ENCODE measurements at places on chromosomes 13 and 19.

DNA sequence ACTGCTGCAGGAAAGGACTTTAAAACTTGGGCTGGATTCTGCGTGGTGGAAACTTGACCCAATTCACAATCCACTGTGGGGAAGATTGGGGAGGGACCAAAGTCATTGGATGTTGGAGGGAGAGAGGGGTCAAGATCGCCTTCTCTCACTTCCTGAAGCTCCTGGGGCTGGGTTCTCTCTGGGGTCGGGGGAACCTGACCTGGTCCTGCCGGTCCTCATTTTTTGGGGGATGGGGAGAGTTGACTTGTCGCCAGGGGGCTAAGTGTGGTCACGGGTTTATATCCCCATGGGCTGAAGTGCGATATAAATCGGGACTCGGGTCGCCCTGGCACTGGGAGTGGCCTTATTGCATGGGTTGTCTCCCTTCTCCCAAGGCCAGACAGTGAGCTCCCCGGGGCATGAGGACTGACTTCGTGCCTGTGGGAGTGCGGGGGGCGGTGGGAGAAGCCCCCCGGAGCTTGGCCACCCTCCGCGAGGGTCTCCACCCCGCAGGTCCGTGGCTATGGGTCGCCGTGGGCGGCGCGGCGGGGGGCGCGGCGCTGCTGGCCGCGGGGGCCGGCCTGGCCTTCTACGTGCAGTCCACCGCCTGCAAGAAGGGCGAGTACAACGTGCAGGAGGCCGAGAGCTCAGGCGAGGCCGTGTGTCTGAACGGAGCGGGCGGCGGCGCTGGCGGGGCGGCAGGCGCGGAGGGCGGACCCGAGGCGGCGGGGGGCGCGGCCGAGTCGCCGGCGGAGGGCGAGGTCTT is 6.3 kb downstream of the ICAM5 start:
- DNase-seq = no peak

DNA sequence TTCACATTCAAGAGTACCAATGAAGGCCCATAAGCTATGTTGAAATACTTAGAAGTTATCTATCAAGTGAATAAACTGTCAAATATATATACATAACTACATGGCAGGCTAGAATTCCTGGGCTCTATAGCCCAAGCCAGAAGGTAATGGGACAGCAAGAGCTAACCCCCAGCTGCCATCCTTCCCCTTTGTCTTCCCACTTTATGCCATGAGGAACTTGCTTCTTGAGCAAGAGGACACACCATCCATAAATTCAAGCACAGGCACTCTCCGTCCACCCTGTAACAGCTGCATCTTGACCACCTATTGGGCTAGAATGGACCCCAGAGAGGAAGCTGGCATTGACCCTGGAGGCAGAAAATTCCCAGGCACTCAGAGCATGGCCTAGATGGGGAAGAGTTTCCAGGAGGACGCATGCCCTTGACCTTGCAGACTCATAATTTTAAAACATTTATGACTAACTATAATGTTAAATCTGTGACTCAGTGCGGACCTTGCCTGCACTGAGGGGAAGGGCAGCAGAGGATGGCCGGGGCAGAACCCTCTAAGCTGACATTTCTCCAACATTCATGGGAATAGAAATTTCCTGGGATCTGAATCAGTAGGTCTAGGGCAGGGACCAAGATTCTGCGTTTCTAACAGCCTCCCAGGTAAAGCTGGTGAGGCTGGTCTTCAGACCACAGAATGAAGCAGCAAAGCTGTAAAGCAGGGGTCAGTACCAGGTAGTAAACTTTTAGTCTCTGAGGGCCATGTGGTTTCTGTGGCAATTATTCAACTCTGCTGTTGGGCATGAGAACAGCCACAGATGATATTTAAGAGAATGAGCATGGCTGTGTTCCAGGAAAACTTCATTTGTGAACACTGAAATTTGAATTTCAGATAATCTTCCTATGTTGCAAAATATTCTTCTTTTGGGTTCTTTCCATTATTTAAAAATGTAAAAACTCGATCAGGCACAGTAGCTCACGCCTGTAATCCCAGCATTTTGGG is 71.4 kb upstream of the CLDN10 start:
- DNase-seq = no peak

DNA sequence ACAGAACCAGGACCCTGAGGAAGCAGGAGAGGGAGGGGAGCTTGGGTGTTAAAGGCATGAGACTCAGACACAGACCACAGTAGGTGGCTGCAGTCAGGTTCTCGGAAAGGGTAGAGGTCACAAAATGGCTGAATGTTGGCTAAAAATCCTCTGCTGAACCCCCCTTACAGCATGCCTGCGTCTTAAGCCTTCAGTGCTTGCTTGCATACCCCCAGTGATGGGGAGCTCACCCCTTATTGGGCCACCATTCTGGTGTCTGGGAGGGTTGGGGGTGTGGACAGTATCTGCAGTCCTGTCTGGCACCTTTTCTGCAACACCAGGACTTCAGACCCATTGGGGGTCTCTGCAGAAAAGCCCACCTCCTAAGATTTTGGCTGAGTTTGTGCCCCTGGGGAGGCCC is 14.2 kb upstream of the B3GNT3 start:
- DNase-seq = no peak

GRCh38 chr19:1304197-1304924 is 18.7 kb downstream of the EFNA2 start:
- DNase-seq = no peak

GRCh38 chr19:42241279-42241678 is 1.1 kb downstream of the GSK3A start:
- no peak for DNase-seq

DNA sequence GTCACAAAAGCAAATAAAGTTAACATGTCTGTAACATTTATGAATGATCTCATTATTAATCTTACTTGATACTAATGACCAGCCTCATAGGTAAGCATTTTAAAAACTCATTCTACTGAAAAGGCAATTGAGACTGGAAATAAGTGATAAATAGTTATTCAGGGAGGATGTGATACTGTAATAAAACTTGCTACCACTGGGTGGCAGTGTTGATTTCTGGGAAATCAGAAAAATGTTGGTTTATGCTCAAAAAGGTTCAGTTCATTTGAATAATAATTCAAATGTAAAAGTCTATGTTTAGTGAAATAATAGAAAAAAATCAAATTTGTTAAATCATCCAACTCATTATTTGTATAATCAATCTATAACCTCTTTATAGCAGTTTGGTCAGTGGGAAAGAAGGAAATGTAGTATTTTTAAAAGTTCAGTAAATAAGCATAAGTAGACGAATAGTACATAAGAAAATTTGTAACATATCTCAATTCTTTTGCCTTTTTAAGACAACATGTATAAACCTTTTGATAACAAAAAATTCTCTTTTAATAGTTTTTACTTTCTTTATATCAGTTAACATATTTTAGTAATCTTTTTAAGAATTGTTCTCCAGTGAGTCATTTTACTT is 9.6 kb downstream of the ABHD13 start:
- DNase-seq = no peak

Data from iPS DF 19.7 (cell line).